Activated CD4-positive, alpha-beta T cell treated with anti-CD3 and anti-CD28 coated beads, Interleukin-2, amount 50 U/mL, for 4 hours (primary cell): ENCODE measurements at places on chromosomes 2 and 18.

- no peak for DNase-seq
These were observed 476.4 kb upstream of the SPHKAP start for GRCh38 chr2:228657807-228658402.

GRCh38 chr2:208671284-208671683 lies 264.7 kb downstream of the PTH2R start:
- no peak for DNase-seq

DNA sequence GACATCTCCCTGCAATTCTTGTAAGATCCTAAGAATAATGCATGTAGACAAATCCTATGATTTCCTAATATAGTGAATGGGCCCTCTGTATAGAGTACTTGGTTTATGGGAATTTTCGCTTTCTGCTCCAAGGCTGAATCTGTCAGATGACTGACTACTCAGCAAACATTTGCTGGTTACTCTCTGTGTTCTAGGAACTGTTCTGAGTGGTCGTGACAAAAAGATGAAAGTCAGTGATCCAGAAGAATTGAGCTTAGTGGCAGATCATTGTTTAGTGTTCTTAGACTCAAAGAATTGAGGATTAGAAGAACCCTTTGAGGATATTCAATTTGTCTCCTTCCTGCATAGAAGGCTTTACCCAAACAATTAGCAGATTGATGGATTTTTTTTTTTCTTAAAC lies 10.0 kb downstream of the XRCC5 start:
- DNase-seq = no peak

GRCh38 chr2:156486147-156486546 lies 50.0 kb downstream of the GPD2 start:
- DNase-seq = no peak

DNA sequence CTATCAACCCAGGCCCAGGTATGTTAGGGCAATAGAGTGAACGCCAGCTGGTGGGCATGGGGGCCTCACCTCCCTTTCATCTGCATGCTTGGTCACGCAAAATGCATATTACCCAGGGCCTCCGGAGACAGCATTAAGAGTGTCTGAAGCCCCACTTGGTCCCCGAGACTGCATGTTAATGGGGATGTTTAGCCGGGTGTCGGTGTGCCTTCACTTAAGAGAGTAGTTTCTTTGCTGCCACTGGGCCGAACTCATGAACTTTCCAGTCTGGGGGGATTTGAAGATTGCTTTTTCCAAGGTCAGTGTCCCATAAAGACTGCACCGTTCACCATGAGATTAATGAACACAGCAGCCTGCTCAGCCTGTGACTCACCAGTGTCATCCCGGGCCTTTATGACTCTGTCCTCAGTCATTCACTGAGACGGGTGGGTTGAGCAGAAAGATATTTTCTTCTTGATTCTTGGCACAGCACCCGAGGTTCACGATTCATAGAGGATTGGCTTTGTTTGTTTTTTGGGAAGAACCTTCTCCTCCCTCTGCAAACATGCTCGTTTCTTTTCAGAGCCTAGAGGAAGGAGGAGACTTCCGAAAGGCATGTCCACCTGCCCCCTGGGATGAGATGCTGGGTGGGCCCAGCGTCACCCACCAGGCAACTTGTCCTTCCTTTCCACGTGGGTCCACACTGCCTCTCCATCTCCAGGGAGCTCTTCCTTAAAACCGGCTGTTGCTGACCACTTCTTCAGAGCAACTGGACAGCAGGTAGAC lies 199.1 kb downstream of the GLI2 start:
- no peak for DNase-seq

DNA sequence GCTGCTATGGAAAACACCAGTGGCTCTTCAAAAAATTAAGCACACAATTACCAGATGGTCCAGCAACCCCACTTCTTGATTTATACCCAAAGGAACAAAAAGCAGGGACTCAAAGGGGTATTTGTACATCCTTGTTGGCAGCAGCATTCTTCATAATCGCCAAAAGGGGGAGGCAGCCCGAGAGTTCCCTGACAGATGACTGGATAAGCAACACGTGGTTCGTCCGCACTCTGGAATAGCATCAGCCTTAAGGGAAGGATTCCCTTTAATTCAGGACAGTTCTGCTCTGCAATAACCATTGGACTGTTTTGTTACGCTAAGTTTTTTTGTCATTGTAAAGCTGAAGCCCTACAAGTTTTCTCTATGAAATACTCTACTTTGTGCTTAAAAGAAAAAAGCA lies 76.7 kb upstream of the TWIST2 start:
- no peak for DNase-seq

- no peak for DNase-seq
These were observed 53.8 kb downstream of the LRPPRC start for GRCh38 chr2:43941966-43942365.

DNA sequence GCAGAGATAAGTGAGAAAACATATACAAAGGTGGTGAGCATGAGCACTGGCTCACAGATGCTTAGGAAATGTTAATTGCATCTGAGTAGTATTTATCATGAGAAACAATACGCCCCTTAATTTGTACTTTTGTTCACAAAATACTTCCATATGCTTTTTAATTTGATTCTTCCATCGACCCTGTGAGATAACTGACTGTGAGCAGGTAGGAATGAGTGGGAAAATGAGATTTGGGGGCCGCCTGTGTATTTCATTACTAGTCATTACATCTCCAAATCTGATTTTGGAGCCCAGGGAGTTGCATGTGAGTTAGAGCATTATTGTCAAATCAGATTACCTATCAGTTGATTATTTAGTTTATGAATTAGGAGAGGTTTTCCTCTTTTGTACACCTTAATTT lies 36.7 kb upstream of the NPC1 start:
- DNase-seq = no peak

DNA sequence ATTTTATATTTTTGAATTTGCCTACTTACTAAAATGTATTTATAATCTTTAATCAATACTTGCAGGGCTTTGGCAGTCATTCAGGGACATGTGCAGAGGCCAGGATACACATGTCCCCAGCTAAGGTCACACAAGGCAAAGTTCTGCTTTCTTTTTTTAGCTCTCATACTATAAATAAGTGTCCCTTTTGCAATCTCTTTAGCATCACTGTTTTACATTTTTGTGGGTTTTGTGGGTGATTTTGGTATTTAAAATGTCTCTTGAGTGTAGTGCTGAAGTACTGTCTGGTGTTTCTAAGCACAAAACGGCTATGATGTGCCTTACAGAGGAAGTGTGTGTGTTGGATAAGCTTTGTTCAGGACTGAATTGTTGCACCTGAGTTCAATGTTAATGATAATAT lies 309.0 kb upstream of the GULP1 start:
- no peak for DNase-seq

- DNase-seq = no peak
These were observed 117.0 kb downstream of the LAMA1 start for GRCh38 chr18:7000484-7001096.

- no peak for DNase-seq
These were observed 47.6 kb downstream of the G6PC2 start for GRCh38 chr2:168948621-168949212.

- no peak for DNase-seq
These were observed 19.6 kb upstream of the SERPINB11 start for GRCh38 chr18:63683152-63683551.

DNA sequence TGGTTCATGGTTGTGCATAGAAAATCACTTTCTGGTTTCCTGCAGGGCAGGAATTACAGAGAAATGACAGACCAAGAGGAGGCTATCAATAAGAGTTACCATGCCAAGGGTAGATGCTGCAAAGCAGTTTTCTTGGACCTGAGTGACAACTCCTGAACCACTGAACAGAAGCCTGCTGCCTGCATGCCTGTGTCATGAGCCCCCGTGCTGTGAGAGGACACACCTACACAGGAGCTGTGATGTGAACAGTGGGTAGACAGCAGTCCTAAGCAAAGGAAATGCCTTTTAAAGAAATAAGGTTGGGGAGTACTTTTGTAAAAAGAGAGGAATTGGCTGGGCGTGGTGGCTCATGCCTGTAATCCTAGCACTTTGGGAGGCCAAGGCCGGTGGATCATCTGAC lies 54.2 kb upstream of the CREB1 start:
- no peak for DNase-seq

GRCh38 chr2:156456616-156457015 lies 20.4 kb downstream of the GPD2 start:
- DNase-seq = no peak

GRCh38 chr2:163135256-163135655 lies 296.7 kb upstream of the KCNH7 start:
- DNase-seq = no peak

- no peak for DNase-seq
These were observed 141.2 kb upstream of the CTAGE1 start for GRCh38 chr18:22558945-22559385.

GRCh38 chr2:163471947-163472346 lies 263.9 kb downstream of the FIGN start:
- DNase-seq = no peak

GRCh38 chr2:69493268-69493667 lies 56.0 kb upstream of the NFU1 start:
- DNase-seq = no peak

GRCh38 chr18:46502444-46502843 lies 154.6 kb downstream of the LOXHD1 start:
- no peak for DNase-seq

GRCh38 chr2:70941701-70942100 lies 6.0 kb downstream of the ATP6V1B1 start:
- no peak for DNase-seq

- no peak for DNase-seq
These were observed 165.8 kb downstream of the FMNL2 start for GRCh38 chr2:152500772-152501171.

- DNase-seq = no peak
These were observed 157.2 kb downstream of the RNF152 start for GRCh38 chr18:61735564-61736102.

DNA sequence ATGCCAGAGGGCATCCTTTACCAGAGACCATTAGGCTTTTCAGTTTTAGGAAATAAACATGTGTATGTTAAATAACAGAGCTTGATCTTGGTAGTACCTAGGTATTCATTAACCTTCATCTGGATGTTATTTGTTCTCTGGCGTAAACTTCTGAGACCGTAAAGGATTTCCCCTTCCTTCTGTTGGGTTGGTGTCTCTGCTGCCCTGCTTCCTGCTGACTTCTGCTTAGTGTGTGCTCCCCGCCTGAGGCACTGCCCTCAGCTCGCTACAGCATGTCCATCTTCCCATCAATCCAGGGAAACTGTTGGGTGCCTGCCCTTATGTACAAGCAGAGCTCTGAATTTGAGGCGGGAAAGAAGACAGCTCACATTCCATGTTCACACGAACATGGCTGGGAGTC lies 177.9 kb downstream of the TPGS2 start:
- DNase-seq = no peak

- no peak for DNase-seq
These were observed 705.6 kb upstream of the ID2 start for GRCh38 chr2:7976206-7976605.

GRCh38 chr18:8944871-8945245 lies 157.6 kb upstream of the NDUFV2 start:
- DNase-seq = no peak

DNA sequence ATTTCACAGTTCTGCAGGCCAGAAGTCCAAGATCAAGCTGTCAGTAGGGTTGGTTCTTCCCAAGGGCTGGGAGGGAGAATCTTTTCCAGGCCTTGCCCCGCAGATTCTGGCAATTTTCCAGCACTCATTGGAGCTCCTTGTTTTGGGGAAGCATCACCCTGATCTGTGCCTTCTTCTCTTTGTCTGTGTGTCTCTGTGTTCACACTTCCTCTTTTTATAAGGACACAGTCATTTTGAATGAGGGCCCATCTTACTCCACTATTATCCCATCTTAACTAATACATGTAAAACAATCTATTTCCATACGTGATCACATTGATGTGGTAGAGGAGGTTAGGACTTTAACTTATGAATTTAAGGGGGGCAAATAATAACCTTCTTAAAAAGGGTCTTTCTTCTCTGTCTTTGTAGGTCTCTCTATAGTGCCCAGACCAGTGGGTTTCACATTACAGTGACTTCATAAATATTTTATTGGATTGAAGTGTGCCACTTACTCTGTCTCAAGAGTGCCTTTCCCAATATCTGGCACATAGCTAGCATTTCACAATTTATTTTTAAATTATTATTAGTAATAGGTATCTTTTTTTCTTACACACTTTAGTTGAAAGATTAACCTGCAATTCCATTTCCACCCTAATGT lies 68.9 kb upstream of the CBLN2 start:
- DNase-seq = no peak

DNA sequence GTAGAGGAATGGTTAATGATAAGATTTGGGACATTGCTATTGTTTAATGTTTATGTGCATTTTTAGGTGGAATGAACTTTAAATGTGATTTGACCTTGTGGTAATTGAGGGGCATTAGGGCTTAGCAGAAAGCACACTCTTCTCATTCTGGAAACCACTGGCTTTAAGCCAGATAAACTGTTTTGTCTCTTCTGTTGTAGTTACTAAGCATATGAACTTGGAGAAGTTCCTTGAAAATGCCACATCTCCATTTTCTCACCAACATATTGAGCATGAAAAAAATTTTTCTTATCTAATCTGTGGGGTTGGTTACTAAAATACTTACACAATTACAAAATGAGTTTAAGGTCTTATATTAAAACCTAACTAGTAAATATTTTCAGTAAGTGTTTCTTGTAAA lies 70.8 kb upstream of the FSHR start:
- no peak for DNase-seq

DNA sequence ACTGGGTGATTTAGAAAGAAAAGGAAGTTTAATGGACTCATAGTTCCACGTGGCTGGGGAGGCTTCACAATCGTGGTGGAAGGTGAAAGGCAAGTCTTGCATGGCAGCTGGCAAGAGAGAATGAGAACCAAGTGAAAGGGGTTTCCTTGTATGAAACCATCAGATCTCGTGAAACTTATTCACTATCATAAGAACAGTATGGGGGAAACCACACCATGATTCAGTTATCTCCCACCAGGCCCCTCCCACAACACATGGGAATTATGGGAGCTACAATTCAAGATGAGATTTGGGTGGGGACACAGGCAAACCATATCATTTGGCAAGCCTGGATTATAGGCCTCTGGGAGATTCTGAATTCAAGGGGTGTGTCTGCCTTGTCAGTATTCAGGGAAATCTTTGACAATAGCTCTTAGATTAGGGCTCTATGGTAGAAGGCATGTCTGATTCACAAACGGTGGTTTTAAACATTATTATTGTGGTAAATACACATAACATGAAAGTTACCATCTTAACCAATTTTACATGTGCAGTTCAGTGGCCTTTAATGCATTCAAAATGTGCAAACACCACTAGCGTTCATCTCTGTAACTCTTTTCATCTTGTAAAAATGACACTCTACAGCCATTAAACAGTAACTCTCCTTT lies 15.3 kb upstream of the PLB1 start:
- no peak for DNase-seq

DNA sequence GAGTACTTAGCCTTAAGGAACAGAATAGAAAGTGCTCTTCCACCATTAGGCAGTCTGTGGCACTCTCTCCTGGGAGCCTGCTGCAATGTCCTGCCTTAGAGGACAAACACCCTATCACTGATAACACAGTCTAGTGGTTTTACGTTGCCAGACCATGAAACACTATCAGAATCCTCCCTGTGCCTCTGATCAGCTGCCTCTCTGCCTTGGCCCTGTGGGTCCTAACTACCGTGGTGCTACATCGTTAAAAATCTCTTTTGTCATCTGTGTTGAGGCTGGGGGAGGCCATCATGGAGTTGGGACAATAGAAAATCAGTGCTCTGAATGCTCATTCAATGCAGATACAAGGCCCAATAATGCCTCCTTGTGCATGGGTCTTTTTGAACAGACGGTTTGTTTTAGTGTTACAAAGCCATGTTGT lies 11.9 kb upstream of the APCDD1 start:
- DNase-seq = no peak
